Common myeloid progenitor, CD34-positive (primary cell): ENCODE measurements at places on chromosomes 7 and 10.
A peak's percentile ranks its signal among the peaks of the same experiment; 100 is the strongest.

GRCh38 chr10:22667093-22667480 is 47.3 kb downstream of the PIP4K2A start:
- H3K4me3 ChIP-seq, result no peak overlapping the region
- no peaks in the 10 kb centered on the region for H3K36me3 ChIP-seq
- no peaks in the 10 kb centered on the region for H3K27me3 ChIP-seq
- peak overlapping the region; percentile 83 for H3K27ac ChIP-seq
- peaks cover 26% of the 10 kb centered on the region for H3K4me1 ChIP-seq

DNA sequence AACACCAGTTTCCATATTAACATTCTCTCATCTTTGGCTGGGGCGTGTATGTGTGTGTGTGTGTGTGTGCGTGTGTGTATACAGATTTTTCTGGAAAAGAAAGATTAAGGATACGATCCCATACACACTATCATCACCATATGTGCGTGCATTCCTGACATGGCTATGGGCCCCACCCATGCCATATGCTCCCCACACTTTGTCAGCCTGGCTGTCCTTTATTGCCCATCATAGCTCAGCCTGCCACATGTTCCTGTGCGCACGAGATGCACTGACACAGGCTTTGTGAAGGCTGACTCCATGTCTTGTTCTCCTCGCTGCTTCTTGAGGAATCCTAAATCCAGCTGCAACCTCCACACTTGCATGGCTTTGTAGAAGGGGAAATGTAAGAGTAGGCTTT is 984.1 kb downstream of the LRMDA start:
- no peaks in the 10 kb centered on the region for H3K27me3 ChIP-seq
- DNase-seq, result no peak
- H3K27ac ChIP-seq, result no peak overlapping the region
- no peak overlapping the region for H3K4me3 ChIP-seq

GRCh38 chr7:71558806-71559613 is 427.1 kb downstream of the GALNT17 start:
- no peak for DNase-seq
- peaks cover 4% of the 10 kb centered on the region for H3K27me3 ChIP-seq
- no peak overlapping the region for H3K4me3 ChIP-seq
- no peaks in the 10 kb centered on the region for H3K36me3 ChIP-seq

GRCh38 chr10:76125900-76126299 is 694.5 kb downstream of the LRMDA start:
- no peaks in the 10 kb centered on the region for H3K36me3 ChIP-seq
- H3K27ac ChIP-seq, result no peak overlapping the region
- H3K27me3 ChIP-seq, result no peaks in the 10 kb centered on the region
- no peak overlapping the region for H3K4me3 ChIP-seq

- H3K4me3 ChIP-seq, result no peak overlapping the region
- DNase-seq, result no peak
- H3K36me3 ChIP-seq, result no peaks in the 10 kb centered on the region
- H3K27me3 ChIP-seq, result no peaks in the 10 kb centered on the region
Observed at GRCh38 chr7:114413761-114414155, 857 bp upstream of the FOXP2 start.

GRCh38 chr10:79242620-79243152 is 104.6 kb upstream of the PPIF start:
- no peaks in the 10 kb centered on the region for H3K27me3 ChIP-seq
- peak overlapping the region; percentile 39 for H3K4me3 ChIP-seq
- H3K36me3 ChIP-seq, result peaks cover 2% of the 10 kb centered on the region
- H3K4me1 ChIP-seq, result peaks cover 18% of the 10 kb centered on the region
- DNase-seq, result peak; percentile 73
